ENCODE measurements at places on chromosomes 16 and 17.

DNA sequence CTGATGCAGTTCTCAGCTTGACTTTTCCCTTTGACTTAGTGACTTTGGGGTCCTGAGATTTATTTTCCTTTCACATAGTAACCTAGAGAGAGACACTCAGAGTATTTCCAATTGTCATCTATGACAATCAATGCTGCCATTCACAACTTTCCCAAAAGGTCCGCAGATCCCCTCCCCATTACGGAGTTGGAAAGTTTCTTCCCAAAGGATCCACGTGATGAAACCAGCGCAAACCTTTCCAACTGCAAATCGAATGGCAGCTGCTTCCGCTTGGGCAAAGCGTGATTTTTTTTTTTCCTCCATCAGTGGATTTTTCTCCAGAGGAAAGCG lies 538 bp upstream of the FCSK start:
- no peaks in the 10 kb centered on the region for H3K27me3 ChIP-seq
- DNase-seq = no peak
- H3K27ac ChIP-seq = peak overlapping the region; percentile 97
- H3K36me3 ChIP-seq = no peaks in the 10 kb centered on the region
- peaks cover 11% of the 10 kb centered on the region for H3K4me1 ChIP-seq

DNA sequence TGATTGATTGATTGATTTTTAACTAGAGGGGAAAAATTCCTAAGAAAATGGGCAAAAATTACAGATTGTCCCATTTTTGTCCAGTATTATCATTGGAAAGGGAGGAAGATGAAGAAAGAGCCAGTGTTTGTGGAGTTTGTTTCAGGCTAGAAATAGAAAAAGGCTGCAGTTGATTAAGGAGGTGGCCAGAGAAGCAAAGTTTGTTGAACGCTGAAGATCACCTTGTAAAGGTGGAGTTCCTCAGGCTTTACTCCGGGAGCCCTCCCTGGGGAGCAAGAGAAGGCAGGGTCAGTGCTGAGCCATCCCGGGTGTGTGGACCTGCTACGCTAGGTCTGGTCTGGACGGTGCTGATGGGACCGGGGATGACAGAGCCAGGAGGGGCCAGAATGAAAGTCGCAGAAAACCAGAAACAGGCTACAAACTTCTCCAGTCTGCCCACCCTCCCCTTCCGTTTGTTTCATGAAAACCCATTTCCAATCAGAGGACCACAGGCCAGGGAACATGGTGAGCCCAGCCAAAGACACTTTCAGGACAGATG lies 222.6 kb upstream of the FOXF1 start:
- no peak overlapping the region for H3K27ac ChIP-seq
- H3K4me1 ChIP-seq = no peaks in the 10 kb centered on the region
- no peak overlapping the region for H3K4me3 ChIP-seq
- H3K36me3 ChIP-seq = no peaks in the 10 kb centered on the region

- no peak overlapping the region for H3K27ac ChIP-seq
- no peaks in the 10 kb centered on the region for H3K36me3 ChIP-seq
- no peaks in the 10 kb centered on the region for H3K4me1 ChIP-seq
- DNase-seq = no peak
These were observed 849.1 kb upstream of the RBFOX1 start for GRCh38 chr16:6483469-6484033.

DNA sequence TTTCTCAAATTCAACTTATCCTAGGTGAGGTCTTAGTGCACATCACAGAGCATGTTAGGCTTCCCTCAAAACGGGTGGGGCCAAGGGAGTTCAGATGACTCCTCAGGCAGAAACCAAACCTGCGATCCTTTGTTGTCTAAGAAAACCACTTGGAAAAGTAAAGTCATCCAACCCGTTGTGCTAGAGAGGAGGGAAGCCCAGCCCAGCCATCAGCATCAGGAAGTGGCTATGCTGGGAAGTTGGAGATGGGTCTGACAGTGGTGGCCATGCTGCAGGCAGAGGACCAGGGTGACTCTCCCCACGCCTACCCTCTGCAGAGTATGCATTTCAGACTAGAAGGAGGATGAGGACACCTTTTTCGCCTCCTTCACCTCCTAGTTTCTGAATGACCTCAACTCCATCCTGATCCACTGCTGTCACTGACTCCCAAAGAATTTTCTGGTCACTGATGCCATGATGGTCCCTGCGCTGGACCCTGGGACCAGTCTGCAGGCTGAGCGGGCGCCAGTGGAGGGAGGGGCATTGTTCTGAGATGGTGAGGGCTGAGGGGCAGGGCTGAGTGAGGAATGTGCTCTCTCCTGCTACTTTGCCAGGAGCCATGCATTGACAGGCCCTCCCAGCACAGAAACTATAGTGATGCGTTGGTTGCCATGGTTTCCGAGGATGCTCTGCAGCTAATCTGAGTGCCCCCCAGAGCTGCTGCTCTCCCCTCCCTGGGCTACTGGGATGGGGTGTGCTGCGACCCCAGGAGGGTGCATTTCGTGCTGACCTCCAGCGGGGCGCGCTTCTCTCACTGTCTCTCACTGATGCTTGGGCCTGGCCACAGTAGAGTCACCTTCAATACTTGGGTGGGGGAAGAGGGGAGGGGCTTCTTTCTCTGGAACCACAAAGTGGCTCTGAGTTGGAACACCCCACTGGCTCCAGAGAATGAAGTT lies 20.4 kb downstream of the ALOX12B start:
- H3K36me3 ChIP-seq = no peaks in the 10 kb centered on the region
- H3K4me3 ChIP-seq = no peak overlapping the region
- H3K27ac ChIP-seq = no peak overlapping the region
- DNase-seq = no peak

GRCh38 chr17:56933868-56934267 lies 20.0 kb upstream of the TRIM25 start:
- peaks cover 3% of the 10 kb centered on the region for H3K36me3 ChIP-seq
- H3K4me3 ChIP-seq = no peak overlapping the region
- peaks cover 10% of the 10 kb centered on the region for H3K4me1 ChIP-seq
- no peaks in the 10 kb centered on the region for H3K27me3 ChIP-seq
- no peak for DNase-seq
- no peak overlapping the region for H3K27ac ChIP-seq

- H3K4me3 ChIP-seq = no peak overlapping the region
- peaks cover 34% of the 10 kb centered on the region for H3K4me1 ChIP-seq
- DNase-seq = no peak
- no peaks in the 10 kb centered on the region for H3K27me3 ChIP-seq
These were observed 4.4 kb upstream of the CSNK1D start for GRCh38 chr17:82277851-82278250.

GRCh38 chr17:74326506-74326905 lies 480 bp downstream of the KIF19 start:
- no peaks in the 10 kb centered on the region for H3K36me3 ChIP-seq
- H3K27ac ChIP-seq = no peak overlapping the region
- DNase-seq = no peak
- peak overlapping the region; percentile 23 for H3K4me3 ChIP-seq

GRCh38 chr16:56866955-56867830 lies 2.2 kb downstream of the SLC12A3 start:
- H3K4me1 ChIP-seq = peaks cover 38% of the 10 kb centered on the region
- peak overlapping the region; percentile 60 for H3K27ac ChIP-seq
- DNase-seq = peak; percentile 68
- H3K27me3 ChIP-seq = no peaks in the 10 kb centered on the region
- H3K36me3 ChIP-seq = no peaks in the 10 kb centered on the region
- H3K4me3 ChIP-seq = no peak overlapping the region

DNA sequence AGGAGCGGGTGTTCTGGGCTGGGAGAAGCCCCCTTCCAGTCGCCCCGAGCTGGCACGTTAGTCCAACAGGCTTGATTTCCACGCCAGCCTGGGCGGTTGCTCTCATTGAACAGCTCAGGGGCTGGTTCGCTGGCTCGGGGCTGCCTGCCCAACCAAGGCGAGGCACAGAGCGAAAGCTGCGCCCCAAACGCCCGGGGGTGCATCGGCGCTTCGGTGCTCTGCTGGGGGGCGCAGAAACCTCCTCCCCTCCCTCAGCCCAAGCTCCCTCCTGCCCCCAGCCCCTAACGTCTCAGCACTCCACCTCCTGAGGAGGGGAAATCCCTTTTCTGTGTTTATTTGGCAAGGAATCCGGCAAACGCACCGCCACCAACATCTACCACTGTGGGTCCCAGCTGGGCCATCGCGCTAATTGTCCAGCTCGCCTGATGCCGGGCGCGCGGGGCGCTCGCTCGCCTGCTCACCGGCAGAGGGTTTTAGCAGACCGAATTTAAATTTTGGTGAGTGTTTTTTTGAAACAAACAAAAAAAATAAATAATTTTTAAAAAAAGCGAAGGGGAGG lies 29.5 kb upstream of the RBFOX1 start:
- no peaks in the 10 kb centered on the region for H3K4me1 ChIP-seq
- no peak for DNase-seq
- H3K36me3 ChIP-seq = no peaks in the 10 kb centered on the region
- no peaks in the 10 kb centered on the region for H3K27me3 ChIP-seq

DNA sequence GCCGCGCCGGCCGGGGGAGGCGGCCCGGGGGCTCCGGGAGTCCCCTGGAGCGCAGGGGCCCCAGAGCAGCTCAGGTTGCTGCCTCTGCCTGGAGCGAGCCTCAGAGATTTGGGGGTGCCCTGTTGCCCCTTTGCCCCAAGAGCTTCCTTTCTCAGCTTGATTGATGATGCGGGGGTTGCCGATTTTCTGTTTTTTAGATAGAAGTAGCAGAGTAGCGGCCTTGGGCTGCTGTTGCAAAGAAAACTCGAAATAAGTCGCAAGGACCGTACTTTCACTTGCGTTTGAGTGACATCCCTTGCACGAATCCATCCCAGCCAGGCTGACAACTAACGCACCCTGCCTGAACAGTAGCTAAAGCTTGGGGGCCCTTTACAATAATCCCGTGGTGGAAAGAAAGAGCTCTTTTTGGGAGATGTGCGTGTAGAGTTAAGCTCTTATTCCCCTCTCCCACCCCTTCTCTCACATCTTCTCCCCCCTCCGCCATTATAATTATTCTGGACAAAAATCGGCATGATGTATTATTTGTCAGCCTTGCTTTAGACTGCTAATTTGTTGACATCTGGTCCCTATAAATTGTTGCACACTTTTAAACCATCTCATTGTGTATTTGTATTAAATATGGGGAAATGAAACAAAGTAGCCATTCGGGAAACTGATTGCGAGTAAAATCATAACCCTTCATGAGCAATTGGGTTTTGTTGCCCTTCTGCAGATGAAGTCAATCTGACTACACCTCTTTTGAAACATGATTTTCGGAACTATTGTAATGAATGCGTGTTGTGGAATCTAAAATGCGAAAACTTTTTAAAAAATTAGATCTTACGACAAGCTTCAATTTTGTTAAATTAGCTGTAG lies 873 bp downstream of the USP10 start:
- H3K27ac ChIP-seq = peak overlapping the region; percentile 91
- DNase-seq = peak; percentile 31
- no peaks in the 10 kb centered on the region for H3K36me3 ChIP-seq

DNA sequence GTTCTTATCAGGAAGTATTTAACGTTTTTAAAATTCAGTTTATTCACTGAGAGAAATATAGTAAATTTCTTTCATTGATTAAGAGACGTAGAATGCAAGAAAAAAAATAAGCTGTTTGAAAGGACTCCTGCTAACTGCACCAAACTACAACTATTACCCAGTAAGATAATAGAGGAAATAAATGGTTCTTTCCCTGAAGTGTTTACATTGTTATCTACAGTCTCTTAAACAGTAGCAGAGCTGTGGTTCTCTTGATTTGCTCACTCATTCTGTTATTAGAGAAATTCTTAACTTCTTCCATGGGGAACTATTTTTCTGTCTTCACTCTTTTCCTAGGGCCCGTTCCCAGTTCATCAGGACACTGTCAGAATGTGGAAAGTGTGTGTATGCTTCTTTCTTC lies 973.0 kb downstream of the KCNJ2 start:
- no peak for DNase-seq
- no peak overlapping the region for H3K27ac ChIP-seq
- no peaks in the 10 kb centered on the region for H3K36me3 ChIP-seq
- no peaks in the 10 kb centered on the region for H3K27me3 ChIP-seq
